ENCODE measurements at places on chromosomes 5 and 9.
A peak's percentile ranks its signal among the peaks of the same experiment; 100 is the strongest.

DNA sequence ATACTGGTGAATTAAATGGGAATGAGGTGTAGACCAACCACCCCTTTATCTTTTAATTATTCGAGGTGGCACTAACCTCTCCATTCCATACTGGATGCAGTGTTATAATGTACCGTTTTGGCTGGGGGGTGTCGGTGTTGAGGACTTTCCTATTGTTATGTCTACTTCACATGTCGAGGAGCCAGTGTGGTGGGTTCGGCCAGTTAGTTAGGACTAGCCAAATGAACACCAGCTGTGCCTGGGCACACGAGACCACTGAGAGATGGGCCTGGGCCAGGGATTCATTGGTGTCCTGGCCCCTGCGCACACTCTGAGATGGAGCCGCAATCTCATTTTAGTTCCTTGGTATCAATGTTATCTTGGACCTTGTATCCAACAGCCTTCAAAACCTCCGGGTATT is 186.2 kb downstream of the CACNA1B start:
- no peak for DNase-seq

GRCh38 chr9:105026451-105026850 is 98.5 kb upstream of the ABCA1 start:
- peak; percentile 71 for DNase-seq

- DNase-seq, result peak; percentile 63
Measured at GRCh38 chr5:74517700-74518099, 122.8 kb downstream of the ENC1 start.

- peak; percentile 44 for DNase-seq
Measured at GRCh38 chr5:101102506-101102905, 199.4 kb upstream of the ST8SIA4 start.

- DNase-seq, result no peak
Measured at GRCh38 chr5:51159164-51159563, 224.1 kb upstream of the ISL1 start.

- no peak for DNase-seq
Measured at GRCh38 chr5:74113196-74113540, 487.2 kb downstream of the ARHGEF28 start.

DNA sequence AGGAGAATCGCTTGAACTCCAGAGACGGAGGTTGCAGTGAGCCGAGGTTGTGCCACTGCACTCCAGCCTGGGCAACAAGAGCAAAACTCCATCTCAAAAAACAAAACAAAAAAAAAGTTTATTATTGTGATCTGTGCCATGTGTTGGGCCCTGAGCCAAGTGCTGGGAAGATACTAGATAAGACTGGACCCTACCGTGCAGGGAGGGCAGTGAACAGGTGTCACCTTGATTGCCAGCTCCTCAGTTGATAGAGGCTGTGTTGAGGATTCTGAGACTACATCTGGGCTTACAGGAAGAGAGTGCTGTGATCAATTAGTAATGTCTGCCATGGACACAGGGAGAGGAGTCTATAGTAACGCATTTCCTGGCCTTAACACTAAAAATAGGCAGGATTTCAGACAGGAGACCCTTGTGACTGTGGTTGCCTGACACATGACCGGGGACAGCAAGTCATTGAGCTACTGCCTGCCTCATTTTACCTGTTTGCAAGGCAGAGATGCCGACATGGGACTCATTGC is 201.5 kb downstream of the C9orf50 start:
- DNase-seq, result no peak

GRCh38 chr9:124302921-124303320 is 45.2 kb downstream of the NEK6 start:
- DNase-seq, result no peak

DNA sequence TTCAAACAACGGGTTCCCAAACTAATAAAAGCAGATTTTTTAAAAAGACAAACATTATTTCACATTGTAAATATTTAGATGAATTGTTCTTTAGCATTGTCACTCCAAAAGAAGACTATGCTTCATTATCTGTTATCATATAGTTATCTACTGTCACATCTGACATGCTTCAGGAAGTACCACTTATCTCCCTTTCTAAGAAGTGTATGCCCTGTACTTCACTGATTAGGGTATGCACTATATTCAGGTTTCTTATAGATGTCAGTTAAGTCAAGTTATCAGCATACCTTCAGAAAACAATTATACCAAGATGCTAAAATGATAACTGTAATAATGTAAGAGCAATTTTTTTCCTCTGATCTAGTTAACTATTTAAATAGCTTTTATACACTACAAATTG is 40.4 kb downstream of the LMBRD2 start:
- DNase-seq, result no peak

DNA sequence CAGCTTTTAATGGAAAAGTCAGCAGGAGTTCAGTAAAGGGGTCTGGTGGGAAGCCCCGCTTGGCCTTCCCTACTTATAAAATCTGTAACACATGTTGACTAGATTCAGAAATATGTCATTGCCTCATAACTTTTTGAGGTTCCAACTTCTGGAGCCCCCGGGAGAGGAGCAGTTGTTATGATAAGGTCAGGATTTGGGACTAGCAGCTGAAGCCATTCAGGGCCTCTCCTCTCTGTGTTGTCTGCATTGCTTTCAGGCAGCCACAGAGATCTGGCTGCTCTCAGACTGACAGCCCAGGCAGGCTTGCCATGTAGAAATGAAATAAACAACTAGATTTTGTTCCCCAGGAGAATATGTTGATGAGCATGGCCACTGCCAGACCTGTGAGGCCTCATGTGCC is 167.1 kb downstream of the RFK start:
- DNase-seq, result no peak

DNA sequence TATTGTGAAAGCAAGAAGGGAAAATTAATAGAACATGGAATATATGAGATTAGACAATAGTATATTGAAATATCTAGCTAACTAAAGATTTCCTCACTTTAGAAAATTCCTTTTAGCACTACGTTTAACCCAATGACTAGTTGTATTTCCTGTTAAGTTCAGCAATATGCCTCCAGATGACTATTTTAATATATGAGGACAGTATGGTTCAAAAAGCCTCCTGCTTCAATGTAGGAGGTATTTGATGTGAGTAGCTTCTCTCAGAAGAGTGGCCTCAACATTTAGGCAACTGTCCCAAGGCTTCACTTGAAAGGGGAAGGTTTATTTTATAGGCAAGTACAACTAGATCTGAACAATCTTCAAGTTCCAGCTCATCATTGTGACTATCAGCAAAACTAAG is 2.0 kb upstream of the MEF2C start:
- peak; percentile 5 for DNase-seq

DNA sequence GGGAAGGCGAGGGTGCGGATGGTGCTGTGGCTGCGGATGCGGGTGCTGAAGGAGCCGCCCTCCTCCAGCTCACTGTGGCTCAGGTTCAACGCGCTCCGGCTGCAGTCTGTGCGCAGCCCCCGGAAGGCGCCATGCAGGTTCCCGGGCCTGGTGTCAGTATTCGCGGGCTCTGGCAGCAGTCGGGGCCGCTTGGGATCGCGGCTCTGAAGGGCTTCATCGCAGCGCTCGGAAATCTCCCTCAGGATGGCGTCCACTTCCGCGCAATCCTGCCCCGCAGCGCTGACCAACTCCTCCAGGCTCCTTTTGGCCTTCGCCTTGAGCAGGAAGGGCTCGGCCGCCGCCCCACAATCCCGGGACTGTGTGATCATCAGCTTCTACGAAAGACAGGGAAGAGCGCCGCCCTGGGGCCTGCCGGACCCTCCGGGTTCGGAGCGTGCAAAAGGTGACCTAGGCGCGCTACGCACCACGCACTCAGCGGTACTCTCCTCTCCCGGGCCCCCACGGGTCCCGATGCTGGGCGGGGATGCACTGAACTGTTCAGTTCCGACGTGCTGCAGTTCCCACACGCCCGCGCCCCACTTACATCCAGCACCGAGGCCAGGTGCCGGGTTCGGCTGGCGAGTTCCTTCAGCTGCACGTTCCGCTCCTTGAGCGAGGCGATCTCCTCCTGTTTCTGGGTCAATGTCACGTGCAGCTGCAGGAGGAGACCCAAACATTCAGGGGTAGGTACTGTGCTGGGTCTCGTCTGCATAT is 6.5 kb downstream of the MCIDAS start:
- DNase-seq, result peak; percentile 27

- no peak for DNase-seq
Measured at GRCh38 chr9:34964458-34964857, 6.4 kb downstream of the PHF24 start.

- DNase-seq, result no peak
Measured at GRCh38 chr5:33433303-33434240, 7.2 kb upstream of the TARS1 start.

- no peak for DNase-seq
Measured at GRCh38 chr9:98877311-98877710, 66.4 kb upstream of the COL15A1 start.
